Nephron progenitor cell (in vitro differentiated cells): ENCODE measurements at places on chromosomes 1 and 21.

GRCh38 chr1:7062346-7063061 lies 277.2 kb downstream of the CAMTA1 start:
- DNase-seq, result no peak

DNA sequence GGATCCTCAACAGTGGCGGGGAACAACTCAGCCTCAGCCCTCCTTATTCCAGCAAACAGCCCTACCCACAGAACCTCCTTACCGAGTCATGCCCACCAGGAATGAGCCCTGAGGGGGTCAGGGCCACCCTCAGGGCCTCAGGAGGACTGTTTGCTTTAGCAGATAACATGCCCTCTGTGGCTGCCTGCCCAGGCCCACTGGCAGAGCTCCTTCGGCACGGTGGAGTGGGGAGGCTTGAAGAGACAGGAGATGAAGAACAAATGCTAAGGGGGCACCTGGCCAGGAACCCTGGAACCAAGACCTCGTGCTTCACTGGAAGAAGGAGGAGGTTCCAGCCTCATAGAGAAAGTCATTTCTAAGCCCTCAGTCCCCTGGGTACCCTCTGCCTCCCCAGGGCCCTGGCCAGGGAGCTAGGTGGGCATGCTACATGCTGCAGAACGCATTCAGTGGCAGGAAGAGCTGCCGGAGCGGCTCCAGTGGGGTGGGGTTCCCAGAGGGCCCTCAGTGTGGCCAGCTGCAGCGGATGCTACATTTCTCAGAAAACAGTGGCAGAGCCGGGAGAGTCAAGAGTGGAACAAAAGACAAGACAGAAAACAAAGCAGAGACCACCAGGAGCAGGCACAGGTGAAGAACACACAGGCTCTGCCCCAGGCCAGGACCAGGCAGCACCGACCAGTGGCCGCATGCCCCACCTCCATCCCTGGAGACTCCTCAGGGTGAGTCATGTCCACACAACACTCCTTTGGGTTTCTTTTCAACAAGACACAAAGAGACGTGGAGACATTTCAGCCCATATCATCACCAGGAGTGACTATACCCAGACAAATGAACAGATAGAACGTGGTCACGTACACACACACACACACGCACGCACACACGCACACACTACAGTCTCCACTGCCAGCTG lies 39.8 kb downstream of the RIMS3 start:
- DNase-seq, result no peak

DNA sequence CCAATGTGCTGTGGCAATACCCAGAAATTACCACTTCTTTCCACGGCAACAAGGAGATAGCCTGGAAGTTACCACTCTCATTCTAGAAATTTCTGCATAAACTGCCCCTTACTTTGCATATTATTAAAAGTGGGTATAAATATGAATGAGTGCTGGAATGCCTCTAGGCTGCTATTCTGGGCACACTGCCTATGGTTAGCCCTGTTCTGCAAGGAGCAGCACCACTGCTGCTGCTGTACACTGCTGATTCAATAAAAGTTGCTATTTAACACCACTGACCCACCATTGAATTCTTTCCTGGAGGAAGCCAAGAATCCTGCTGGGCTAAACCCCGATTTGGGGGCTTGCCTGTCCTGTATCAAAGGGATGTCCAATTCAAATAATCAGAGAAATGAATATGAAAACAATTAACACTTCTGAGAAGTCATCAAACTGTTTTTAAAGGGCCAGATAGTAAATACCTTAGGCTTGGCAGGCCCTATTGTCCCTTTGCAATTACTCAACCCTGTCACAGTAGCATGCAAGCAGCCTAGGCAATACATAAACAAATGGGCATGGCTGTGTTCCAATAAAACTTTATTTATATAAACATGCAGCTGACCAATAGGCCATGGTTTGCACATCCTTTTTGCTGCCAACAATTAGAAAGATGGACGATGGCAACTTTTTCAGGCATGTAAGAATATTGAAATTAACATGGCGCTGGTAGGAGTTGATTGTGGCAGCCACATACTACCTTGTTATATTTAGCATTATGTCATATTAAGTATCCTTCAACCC lies 369.4 kb upstream of the B3GALT2 start:
- no peak for DNase-seq

- DNase-seq, result no peak
These were observed 9.2 kb downstream of the PSRC1 start for GRCh38 chr1:109273570-109274288.

DNA sequence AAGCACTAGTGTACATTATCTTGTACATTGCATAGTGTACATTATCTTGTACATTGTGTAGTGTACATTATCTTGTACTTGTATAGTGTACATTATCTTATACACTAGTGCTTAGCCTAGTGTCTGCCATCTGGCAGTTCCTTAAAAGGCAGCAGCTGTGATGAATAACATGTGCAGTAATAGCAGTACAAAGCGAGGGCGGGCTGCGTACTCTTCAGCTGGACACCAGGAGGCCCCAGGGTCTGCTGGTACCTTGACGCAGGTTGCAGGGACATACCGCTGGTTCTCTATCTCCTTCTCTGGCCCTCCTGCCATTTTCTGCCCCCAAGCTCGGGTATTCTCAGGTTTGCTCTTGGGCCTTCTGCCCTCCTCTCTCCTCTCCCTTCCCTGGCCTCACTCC lies 149.6 kb downstream of the SEC16B start:
- DNase-seq, result no peak

GRCh38 chr1:184629266-184629665 lies 125.4 kb downstream of the EDEM3 start:
- no peak for DNase-seq

GRCh38 chr1:37725851-37726613 lies 33.7 kb downstream of the CDCA8 start:
- DNase-seq, result no peak

GRCh38 chr1:199685369-199685768 lies 342.1 kb upstream of the NR5A2 start:
- no peak for DNase-seq

GRCh38 chr1:10899490-10900250 lies 103.2 kb upstream of the CASZ1 start:
- no peak for DNase-seq

DNA sequence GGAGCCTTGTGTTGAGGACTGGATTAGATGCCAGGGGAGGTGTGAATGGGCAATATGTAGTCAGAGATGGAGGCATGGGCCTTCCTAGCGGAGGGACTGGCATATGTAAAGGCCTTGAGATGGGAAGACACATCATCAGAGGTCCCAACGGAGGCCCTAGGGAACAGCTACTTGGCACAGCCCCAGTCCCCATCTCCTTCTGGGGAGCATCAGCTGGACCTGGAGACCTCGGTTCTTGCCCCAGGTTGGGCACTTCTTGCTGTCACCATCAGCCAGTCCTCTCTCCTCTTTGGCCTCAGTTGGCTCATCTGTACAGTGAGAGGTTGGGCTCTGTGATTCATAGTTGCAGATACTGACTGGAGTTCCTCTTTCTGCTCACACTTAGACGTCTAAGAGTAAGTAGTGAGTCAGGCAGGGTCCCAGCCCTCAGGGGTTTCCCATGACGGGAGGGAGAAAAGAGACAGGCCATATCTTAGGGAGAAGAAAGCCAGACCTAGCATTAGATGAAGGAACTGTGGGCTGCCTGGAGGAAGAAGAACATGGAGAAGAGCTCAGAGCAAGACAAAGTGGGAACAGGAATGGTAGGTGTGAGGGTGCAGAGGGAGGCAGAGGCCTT lies 3.4 kb upstream of the MARCKSL1 start:
- no peak for DNase-seq

DNA sequence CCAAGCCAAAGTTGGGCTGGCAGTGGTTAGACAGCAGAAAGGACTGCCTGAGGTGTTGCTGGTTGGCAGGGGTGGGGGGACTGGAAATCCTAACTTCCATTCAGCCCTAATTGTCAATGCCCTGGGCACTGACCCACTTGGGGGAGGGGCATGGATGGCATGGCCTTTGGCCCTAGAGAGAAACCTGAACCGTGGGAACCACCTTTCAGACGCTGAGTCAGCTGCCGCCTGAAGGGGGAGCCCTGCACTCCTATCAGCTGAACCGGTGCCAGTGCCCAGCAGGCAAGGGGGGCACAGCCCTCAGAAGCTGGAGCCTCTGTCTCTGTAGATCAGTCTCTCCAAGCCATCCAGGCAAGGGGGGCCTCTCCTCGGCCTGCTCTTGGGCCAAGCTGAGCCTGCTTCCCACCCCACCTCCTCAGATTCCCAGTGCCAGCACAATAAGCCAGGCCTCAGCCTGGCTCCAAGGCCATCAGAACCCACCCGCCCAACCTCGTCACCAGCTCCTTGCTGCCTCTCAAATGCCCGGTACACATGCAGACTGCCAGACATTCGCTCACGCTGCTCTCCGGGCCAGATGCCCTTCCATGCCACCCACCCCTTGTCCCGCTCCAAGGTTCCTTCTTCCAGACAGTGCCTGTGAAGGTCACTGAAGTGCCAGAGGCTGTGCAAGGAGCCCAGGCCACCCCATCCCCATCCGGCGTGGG lies 11.6 kb downstream of the TINAGL1 start:
- DNase-seq, result peak; percentile 58

GRCh38 chr1:202860744-202861419 lies 28.1 kb downstream of the RABIF start:
- DNase-seq, result peak; percentile 73

DNA sequence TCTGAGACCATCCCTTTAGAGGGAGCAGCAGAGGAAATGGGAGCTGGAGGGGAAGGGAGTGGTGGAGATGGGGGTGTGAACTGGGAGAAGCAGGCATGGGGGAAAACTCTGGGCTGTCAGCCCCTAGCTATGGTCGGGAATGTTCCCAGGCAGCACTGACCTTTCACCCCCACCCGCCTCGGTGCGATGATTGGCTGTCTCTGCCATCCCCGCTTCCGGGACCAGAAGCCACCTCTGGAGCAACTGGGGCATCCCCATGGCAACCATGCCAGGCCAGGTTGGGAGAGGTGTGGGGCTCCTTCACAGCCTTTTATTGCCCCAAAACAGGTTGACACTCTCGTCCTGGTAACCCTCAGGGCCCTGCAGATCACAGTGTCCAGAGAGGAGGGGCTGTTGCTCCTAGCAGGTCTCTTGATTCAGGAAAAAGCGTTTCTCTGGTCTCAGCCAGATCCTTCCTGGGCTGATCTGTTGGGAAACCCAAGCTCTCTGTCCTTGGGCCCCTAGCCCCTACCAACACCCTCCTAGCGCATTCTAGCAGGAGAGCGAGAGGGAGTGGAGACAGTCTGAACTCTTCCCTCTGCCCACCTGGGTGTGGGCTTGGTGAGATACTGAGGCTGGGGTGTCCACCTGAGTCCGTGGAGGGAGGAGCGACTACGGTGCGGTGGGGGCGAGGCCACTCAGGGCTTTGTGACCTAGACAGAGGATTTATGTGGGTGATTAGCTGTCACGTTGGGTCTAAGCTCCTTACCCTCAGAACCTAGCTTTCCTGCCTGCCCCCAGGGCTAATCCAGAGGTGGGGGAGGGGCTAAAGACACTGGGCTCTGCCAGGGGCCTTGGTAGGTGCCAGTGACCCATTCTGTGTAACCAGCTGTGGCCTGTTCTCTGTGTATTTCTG lies 12.2 kb upstream of the SLC6A9 start:
- no peak for DNase-seq

GRCh38 chr21:33402001-33402979 lies 923 bp upstream of the IFNGR2 start:
- peak; percentile 25 for DNase-seq

- DNase-seq, result peak; percentile 30
These were observed 54.5 kb upstream of the PTGFRN start for GRCh38 chr1:116855191-116855619.

- no peak for DNase-seq
These were observed 50.4 kb downstream of the ELK4 start for GRCh38 chr1:205581321-205581980.

GRCh38 chr1:8687538-8687937 lies 129.9 kb downstream of the RERE start:
- DNase-seq, result no peak

DNA sequence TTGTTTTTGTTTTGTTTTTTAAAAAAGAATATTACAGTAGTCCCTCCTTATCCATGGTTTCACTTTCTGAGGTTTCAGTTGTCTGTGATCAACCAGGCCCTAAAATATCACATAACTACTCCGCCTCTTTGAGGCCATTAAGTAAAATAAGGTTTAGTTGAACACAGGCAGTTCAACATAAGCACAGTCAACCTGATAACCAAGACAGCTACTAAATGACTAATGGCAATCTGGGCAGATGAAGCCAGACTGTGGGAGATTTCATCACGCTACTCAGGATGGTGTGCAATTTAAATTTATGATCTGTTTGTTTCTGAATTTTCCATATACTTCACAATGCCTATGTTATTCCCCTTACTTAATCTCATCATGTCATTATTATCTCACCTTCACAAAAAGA lies 30.1 kb downstream of the LDLRAD1 start:
- DNase-seq, result no peak

DNA sequence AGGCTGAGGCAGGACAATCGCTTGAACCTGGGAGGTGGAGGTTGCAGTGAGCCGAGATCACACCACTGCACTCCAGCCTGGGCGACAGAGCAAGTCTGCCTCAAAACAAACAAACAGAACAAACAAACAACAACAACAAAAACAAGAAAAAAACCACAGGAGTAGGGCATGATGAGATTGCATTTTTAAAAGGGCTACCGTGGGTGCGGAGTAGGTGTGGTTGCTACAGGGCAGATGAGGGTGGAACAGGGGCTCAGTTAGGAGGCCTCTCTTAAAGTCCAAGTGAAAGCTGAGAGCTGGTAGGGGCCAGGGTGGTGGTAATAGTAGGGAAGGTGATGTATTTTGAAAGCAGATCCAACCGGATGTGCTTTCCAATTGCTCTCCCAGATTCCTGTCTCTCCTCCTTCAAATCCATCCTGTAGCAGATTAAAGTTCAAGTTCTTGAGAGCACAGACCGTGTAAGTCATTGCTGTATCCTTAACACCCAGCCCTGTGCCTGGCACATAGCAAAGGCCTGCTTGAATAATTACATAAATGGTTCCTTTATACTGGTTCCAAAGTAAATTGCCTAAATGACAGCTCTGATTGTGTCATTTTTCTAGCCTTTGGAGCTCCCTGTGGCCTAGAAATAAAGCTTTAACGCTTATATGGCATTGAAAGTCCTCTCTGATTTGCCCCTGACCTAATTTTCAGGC lies 4.2 kb upstream of the LINGO4 start:
- DNase-seq, result no peak

DNA sequence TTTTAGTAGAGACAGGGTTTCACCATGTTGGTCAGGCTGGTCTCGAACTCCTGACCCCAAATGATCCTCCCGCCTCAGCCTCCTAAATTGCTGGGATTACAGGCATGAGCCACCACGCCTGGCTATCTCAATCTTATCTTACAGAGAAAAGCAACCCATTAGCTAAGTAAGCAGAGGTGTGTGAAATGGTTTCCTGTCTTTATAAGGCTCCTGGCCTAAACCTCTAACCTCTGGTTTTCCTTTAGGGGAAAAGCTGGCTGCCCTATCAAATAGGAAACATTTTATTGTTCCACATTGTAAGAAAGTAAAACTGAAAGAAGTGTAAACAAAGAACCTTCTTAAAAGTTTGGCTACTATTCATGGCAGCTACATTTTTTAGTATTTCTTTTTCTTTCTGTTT lies 78.3 kb upstream of the MORC3 start:
- DNase-seq, result no peak
